ENCODE measurements at places on chromosomes 3 and 15. TPM values are rescaled to one million over a fixed set of nuclear protein-coding genes. Genes with fewer than 3 reads are reported as not detected.

DNA sequence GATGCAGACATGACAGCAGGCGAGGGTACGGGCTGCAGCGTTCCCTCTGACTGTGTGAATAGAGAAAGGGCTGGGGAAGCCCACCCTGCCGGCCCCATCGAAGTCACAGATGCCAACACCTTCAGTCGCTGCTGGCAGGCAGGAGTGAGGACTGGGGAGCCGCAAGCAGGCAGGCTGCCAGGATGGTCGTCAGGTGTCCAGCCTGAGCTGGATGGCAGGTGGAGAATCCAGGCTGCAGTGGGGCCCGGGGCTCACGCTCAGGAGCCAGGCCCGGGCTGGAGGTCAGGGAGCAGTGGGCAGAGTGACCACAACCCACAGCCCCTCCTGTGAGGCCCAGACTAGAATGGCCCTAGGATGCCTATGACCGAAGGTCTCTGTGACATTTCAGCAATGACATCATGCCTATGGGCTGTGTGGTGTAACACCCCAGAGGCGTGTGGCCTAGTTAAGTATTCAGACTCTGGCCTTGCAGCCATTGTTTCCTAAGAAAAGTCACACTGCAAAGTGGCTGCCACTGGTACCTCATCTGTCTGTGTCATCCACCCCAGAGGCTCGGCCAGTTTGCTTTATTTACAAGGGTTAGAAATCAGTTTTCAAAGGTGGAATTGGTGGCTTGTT lies 15.7 kb downstream of the PRR23E start:
- DNase-seq = no peak

Gene CD200R1
- not detected for total RNA-seq

GRCh38 chr15:50685976-50686468 lies 575 bp downstream of the TRPM7 start:
- peak; percentile 71 for DNase-seq

Gene ZNF620
- total RNA-seq = 13.6 TPM

- DNase-seq = peak; percentile 76
Observed at GRCh38 chr15:66830358-66830757, 128.3 kb downstream of the SMAD6 start.

DNA sequence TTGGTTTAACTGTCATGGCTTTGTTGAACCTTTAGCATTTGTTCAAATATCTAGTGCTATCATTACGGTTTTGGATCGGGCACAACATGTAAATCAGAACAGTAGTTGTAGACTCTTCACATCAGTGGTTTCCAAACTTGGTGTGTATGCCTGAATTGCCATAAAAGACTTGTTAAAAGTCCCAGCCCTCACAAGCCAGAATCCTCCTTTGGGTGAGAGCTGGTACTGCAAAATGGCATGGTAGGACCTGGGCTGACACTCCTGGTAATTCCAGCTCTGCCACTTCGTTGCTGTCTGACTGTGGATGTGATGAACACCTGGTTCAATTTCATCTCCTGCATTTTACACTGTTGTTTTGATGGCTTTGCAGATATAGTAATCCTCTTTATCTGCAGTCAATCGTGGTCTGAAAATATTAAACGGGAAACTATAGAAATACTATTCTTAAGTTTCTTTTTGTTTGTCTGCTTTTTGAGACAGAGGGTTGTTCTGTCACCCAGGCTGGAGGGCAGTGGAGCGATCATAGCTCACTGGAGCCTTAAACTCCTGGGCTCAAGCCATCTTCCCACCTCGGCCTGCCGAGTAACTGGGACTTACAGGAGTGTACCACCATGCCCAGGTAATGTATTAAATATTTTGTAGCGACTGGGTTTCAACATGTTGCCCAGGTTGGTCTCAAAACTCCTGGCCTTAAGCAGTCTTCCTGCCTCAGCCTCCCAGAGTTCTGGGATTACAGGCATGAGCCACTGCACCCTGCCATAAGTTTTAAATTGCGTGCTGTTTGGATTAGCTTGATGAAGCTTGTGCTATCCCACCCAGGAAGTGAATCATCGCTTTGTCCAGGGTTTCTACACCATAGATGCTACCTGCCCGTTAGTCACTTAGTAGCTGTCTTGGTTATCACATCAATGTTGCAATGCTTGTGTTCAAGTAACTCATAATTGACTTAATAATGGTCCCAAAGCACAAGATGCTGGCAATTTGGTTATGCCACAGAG lies 61.6 kb downstream of the RAB7A start:
- peak; percentile 79 for DNase-seq

Gene ADAMTS9
- total RNA-seq = 63.3 TPM

GRCh38 chr3:148879256-148879655 lies 14.2 kb downstream of the CPA3 start:
- no peak for DNase-seq

DNA sequence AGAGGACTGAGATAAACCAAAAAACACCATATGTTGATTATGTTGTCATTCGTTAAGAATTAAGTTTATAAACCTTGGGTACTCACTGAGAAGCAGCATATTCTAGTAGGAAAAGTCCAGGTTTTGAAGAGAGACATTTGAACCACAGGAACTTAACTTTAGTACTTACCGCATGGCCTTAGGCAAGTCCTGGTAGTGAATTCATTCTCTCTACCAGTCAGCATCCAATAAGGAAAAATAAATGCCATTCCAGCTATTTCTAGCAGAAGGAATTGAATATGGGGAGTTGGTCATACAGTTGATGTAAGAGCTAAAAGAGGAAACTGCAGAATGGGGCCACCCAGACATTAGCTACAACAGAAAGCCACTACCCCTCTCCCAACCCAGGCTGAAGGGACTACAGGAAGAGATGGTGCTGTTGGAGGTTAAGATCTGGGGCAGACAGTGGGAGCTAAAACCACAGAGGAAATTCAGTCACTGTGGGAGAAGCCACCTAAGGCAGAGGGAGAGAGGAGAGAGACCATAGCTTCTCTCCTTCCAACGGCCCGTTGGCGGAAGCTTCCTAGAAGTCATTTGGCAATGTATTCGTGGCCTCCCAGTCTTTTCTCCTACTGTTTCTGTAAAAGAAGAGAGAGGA lies 133.8 kb upstream of the RARB start:
- DNase-seq = no peak

Gene NEO1
- 35.1 TPM for total RNA-seq

Gene FAM3D
- total RNA-seq = 3.0 TPM

- no peak for DNase-seq
Observed at GRCh38 chr3:69209413-69209812, 87.0 kb upstream of the LMOD3 start.

- no peak for DNase-seq
Observed at GRCh38 chr3:2958551-2958950, 151.6 kb downstream of the IL5RA start.

Gene OXTR
- 2.8 TPM for total RNA-seq

Data from Calu3 (cell line).